ENCODE measurements at places on chromosomes 16 and 17.

- no peak for DNase-seq
Observed at GRCh38 chr17:29273924-29274323, 20.0 kb downstream of the NUFIP2 start.

GRCh38 chr17:7523033-7523432, 25.8 kb upstream of the TNFSF12 start:
- peak; percentile 75 for DNase-seq

DNA sequence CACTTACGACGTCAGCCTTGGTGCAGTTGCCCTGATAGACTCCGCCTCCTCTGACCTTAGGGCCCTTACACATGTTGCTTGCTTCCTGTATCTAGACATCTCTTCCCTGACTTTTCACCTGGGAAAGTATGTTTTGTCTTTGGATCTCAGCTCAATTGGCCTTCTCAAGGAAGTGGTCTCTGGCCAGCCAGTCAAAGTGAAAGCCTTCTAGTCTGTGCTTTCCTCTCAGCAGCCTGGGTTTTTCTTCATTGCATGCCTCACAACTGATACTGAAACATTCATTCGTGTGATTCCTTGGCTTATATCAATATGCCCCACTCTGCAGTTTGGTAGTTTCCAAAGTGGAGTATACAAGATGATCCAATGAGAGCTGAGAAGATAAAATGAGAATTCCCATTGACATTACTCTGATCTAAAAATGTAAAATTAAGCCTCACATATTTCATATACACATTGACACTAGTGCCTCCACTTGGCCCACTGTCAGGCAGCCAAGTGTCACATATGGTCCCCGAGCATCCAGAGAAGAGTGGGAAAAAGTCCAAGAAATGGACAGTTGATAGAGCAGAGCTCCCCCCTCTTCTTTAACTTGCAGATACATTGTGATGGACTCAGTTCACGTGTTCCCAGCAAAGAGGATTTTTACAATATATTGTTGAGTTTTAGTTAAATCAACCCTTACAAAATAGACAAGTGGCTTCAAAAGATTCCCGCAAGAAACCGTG, 371.2 kb upstream of the ASIC2 start:
- no peak for DNase-seq

DNA sequence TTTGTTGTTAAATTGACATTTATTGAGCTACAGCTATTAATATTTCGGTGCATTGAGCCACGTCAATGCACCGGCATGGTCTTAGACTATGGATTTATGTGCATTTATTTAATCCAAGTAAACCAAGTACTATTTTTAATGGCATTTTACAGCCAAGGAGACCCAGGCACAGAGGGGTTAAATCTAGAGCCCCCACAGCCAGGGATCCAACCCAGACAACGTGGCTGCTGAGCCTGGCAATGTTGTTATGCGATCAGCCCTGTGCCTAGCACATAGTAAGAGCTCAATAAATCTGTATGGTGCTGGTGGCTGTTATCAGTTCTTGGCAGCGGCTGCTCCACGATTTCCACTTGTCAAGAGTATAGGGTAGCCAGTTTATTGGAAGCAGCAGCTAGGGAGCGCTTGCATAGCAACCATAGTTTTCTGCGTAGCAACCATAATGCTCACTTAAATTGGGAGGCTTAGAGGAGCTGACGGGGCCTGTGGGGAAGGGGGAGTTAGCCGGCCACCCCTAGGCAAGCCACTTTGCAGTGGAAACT, 541 bp upstream of the RBBP6 start:
- DNase-seq: no peak

DNA sequence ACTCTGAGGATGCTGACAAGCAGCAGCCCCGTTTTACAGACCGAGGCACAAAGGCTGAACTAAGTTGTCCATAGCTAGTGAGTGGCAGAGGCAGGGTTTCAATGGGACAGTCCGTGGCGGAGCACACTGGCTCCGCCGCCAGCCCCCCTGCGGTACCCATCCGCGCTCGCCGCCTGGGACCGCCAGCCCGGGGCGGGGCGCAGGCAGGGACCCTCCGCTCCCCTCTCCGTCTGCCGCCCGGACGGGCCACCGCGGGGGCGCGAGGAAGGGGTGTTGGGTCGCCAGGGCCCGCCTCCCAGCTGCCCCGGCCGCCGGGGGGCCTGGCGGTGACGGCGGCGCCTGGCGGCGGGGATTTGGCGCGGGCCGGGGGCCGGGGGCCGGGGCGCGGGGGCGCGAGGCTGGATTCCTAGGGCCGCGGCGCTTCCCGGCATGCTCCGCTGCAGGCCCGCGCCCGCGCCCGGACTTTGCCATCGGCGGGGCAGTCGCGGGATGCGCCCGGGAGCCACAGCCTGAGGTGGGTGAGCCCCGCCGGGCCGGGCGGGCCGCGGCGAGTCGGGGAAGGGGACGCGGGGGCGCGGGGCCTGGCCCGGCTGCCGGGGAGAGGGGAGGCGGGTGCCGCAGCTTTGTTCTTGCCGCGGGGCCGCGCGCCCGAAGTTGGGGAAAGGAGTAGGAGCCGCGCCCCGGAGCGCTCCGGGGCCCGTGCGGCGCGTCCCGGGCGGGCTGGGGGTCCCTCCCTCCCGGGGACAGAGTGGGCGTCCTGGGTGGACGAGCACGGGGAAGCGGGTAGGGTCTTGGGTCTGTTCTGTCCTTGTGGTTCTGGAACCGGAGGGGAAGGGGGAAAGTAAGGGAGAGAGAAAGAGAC, at the start of gene TMEM98:
Gene TMEM98 (plus strand): TSS at position 430 of the 862 bp plus-strand sequence. CDS start 3,376 bp downstream, outside the sequence.
- peak; percentile 35 for DNase-seq

- DNase-seq: no peak
Observed at GRCh38 chr16:20344611-20345010, 7.9 kb downstream of the UMOD start.

DNA sequence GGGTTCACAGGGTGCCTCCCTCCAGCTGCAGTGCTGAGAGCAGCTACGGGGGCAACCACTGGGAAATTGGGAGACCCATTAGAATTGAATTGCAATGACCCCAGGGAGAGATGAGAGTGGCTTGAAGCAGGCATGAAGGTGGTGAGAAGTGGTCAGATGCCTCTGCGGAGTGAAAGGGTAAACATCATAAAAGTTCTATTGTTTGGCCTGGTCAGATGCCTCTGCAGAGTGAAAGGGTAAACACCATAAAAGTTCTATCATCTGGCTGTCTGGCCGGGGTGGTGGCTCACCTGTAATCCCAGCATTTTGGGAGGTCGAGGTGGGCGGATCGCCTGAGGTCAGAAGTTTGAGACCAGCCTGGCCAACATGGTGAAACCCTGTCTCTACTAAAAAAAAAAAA, 53.5 kb downstream of the TNFRSF13B start:
- DNase-seq: no peak

GRCh38 chr17:75241996-75242460, 19.4 kb downstream of the GGA3 start:
- no peak for DNase-seq

DNA sequence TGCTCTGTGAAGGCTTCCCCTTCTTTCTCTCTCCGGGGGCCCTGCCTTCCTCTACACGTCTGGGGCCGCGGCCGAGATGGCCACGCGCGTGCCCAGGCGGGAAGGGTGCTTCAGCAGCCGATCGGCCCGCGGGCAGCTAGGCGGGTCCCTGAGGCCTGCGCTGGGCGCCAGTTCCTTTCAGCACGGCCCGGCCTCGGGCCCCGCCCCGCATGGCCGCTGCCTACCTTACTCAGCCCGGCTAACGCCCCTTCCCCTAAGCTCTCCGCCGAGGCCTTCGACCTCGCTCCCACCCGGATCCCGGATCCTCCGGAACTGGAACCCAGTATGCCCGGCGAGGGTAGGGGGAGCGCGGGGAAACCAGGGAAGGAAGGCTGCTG, 335 bp downstream of the TMEM11 start:
- DNase-seq: no peak

DNA sequence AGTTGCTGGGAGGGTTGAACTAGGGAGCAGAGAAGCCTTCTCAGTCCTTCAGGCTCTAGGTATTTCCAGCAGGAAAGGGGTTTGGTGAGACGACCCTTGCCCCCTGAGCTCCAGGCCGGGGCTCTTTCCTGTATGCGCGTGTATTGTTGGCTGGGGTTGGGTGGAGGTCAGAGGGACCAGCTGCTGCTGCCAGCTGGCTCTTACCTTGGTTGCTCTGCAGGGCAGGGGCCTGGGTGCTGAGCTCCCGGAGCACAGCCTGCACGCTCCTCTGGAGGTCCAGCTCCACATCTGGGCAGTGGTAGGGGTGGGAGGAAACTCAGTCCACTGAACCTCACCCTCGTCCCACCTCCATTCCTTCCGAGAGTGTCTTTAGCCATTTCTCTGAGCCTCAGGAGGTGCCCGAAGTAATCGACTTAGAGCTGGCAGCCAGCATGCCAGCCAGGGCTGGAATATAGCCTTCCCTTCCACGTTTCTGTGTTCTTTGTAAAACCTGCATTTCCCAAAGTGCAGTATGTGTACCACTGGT, 28.0 kb downstream of the PIK3R6 start:
- no peak for DNase-seq

- DNase-seq: no peak
Observed at GRCh38 chr17:75549246-75550138, 24.0 kb downstream of the LLGL2 start.

GRCh38 chr16:2598723-2599122, 60.9 kb downstream of the PDPK1 start:
- no peak for DNase-seq

- peak; percentile 14 for DNase-seq
Observed at GRCh38 chr16:78005881-78006280, 16.5 kb upstream of the CLEC3A start.

GRCh38 chr16:56614549-56614991, 6.2 kb downstream of the MT2A start:
- no peak for DNase-seq

DNA sequence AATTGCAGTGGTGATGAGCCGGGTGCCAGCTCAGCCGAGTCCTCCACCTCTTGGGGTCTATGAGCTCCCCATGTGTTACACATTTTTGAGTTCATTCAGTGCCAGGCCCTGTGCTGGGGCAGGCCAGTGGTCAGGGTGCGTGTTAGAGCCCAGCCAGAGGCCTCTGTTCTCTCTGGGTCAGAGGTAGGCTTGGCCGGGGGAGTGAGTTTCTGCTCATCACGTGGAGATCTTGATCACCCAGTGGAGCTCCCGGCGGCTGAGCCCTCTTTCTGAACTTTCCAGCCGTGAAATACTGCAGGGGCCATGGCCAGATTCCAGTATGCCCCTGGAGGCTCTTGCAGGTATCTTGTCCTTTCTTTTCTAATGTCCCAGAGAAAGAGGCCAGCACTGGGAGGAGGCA, 93.0 kb downstream of the RAP1GAP2 start:
- no peak for DNase-seq

- no peak for DNase-seq
Observed at GRCh38 chr17:63189930-63190329, 223.9 kb downstream of the TANC2 start.

GRCh38 chr16:53309457-53309856, 124.8 kb upstream of the RBL2 start:
- DNase-seq: no peak

- peak; percentile 50 for DNase-seq
Observed at GRCh38 chr16:73047536-73048291, at the start of gene ZFHX3. ZFHX3 (minus strand) TSS chr16:73048128; CDS start chr16:72960145, 87,983 bp downstream.

GRCh38 chr17:79983456-79983855, 52.2 kb downstream of the TBC1D16 start:
- DNase-seq: no peak

Measured in KBM-7 (cell line).